ENCODE measurements at places on chromosomes 11 and 22.

DNA sequence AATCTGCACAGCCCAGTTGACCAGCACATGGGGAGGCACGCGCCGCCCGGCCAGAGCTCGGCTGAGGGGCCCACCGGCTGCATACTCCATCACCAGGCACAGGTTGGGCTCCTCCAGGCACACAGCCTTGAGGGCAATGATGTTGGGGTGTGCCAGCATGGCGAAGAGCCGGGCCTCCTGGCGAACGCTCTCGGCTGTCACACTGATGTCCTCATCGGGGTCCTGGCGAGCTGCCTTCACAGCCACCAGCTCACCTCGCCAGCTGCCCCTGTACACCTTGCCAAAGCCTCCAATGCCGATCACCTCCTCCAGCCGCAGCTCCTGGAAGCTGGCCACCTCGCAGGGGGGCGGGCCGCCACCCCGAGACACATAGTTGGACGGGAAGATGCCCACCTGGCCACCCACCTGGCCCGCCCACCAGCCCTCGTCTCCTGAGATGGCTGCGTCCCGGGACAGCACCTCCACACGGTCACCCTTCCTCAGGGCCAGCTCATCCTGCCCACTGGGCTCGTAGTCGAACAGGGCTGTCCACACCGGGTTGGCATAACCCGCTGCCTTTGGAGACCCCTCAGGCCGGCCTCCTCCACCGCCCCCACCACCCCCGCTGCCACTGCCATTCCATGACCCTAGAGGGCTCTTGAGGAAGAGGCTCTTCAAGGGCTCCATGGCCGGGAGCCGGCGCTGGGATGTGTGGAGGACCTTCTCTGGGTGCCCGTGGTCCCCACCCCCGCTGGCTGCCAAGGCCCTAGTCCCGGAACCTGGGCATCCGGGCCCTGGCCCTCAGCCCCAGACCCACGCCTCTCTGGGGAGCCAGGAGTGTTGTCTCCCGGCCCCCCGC lies 711 bp downstream of the MAP3K11 start:
- no peak for DNase-seq

- no peak for DNase-seq
These were observed 47.0 kb downstream of the STIM1 start for GRCh38 chr11:3902441-3902840.

- DNase-seq: peak; percentile 48
These were observed 4.3 kb upstream of the BAIAP2L2 start for GRCh38 chr22:38114484-38115398.

GRCh38 chr11:94747146-94747545 lies 21.0 kb upstream of the AMOTL1 start:
- no peak for DNase-seq

DNA sequence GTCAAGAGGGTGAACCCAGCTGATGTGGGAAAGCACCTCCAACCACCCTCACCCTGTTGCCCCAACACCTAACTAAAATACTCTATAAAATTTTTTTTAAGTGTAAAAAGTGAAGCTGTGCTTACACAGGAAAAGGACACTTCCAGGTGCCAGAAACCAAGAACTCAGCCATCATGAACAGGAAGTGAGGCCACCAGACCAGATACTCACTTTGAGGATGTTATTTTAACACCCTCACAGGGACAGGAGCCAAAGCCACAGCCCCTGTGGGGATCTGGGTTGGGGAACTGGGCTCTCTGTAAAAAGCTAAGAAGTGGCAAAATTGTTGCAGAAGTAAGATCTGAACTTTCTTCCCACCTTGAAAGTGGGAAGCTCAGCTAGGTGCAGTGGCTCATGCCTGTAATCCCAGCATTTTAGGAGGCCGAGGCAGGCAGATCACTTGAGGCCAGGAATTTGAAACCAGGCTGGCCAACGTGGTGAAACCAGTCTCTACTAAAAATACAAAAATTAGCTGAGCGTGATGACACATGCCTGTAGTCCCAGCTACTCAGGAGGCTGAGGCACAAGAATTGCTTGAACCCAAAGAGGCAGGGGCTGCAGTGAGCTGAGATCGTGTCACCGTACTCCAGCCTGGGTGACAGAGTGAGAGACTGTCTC lies 3.8 kb downstream of the RSPH14 start:
- no peak for DNase-seq

DNA sequence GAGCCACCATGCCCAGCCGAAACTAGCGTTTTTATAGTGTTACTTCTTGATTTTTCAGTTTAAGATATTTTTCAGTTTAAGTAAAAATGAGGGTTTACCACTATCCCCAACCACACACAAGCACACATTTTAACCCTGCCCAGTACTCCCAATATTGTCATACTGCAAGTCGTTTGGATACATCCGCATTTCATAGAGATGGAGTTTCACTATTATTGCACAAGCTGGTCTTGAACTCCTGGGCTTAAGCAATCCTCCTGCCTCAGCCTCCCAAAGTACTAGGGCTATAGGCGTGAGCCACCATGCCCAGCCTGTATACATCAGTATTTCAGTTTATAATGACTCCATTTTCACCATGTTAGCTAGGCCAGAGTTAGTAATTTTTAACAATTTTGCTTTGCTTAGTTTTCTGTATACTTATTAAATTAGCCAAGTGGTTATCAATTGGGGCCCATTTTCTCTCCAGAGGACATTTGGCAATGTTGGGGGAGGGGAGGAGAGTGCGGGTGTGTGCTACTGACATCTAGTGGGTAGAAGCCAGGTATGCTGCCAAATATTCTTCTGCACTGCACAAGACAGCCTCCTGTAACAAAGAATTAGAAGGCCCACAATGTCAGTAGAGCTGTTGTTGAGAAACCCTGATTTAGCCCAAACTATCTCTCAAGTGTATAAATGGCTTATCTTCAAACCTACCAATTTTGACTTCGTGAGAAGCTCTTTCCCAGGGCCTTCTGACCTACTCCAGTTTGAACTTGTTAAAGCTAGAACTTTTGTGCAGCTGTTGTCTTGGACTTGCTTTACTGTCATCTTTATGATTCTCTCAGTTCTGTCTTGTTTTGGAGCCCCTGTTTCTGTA lies 7.3 kb downstream of the USP47 start:
- DNase-seq: no peak

GRCh38 chr11:3229673-3230630 lies 2.3 kb downstream of the MRGPRE start:
- no peak for DNase-seq

- no peak for DNase-seq
These were observed 12.4 kb upstream of the MTMR3 start for GRCh38 chr22:29870574-29870973.

- no peak for DNase-seq
These were observed 42.3 kb upstream of the NFRKB start for GRCh38 chr11:129937592-129938238.

DNA sequence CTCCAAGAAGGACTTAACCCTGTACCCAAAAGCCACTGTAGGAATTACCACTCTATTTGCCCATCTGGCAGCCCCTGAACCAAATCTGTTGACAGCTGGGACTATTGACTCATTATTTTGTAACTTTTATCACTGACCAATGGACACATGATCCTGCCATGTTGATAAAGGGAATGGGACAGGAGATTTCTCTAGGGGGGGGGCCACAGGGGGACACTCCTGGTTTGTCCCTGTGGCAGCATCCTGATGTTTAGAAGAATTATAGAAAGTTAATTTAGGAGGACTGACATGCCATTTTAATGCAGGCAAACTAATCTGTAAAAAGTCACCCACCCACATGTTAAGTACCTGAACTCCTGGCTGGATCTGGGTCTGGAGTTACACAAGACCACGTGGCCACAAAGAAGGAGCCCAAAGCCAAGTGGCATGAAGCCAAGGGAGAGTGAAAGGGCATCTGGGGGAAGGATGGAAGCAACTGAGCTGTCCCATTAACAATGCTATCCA lies 558.1 kb downstream of the ETS1 start:
- DNase-seq: no peak

Data from activated gamma-delta T cell (primary cell).